ENCODE measurements at places on chromosomes 5 and 9.
A peak's percentile ranks its signal among the peaks of the same experiment; 100 is the strongest.

DNA sequence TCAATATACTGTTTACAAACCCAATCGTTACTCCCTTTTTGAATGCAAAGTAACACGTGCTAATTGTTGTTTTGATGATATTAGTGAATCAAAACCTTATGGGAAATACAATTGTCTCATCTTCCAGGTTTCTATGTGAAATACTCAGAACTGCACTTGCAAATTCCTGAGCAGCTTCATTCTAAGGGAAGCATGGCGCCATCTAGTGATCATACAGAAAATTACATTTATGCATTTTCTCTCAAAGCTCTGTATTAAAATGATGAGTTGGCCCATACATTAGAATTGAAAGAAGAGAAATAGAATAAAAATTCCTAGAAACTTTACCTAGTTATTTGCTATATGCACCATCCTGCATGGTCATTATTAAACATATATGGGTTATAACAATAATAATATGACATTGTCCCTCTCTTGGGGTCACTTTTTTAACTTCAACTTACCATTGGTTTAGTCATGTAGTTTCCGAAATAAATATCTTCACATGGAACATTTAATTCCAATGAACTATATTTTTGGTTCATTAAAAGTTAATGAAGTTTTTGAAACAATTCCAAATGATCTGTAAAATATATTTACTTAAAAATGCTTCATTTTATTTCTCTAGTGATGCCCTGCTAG, 220.0 kb downstream of the PDE4D start:
- peak; percentile 20 for DNase-seq

DNA sequence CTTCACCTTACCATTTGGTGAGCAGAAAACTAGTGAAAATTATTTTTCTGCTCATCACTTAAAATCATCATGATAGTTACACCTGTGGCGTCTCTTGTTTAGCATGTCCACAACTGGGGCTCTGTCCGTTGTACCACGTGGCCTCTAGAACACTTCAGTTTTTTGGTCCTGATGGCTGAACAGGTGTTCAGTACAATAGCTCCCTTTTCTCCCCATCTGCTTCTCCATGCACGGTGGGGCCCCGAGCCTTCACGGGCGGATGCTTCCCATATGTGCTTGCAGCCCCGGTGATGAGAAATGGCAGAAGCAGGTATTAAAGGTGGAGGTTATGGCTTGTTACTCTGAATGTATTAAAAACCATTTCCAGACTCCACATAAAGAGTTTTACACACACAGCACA, 304.1 kb downstream of the CWC27 start:
- DNase-seq, result no peak

- DNase-seq, result no peak
Observed at GRCh38 chr9:116099821-116100220, 53.8 kb upstream of the PAPPA start.

GRCh38 chr9:134949681-134950385, 32.1 kb upstream of the FCN1 start:
- DNase-seq, result no peak

DNA sequence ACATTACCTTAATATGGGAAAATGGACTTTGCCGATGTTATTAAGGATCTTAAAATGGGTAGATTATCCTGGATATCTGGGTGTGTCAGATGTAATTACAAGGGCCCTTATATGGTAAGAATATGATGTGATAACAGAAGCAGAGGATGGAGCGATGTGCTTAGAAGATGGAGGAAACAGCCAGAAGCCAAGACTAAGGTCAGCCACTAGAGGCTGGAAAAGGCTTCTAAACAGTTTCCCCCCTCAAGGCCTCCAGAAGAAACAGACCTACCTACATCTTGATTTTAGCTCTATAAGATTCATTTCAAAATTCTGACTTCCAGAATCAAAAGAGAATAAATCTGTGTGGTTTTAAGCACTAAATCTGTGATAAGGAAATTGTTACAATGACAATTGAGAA, 131.9 kb downstream of the CAAP1 start:
- DNase-seq, result no peak

DNA sequence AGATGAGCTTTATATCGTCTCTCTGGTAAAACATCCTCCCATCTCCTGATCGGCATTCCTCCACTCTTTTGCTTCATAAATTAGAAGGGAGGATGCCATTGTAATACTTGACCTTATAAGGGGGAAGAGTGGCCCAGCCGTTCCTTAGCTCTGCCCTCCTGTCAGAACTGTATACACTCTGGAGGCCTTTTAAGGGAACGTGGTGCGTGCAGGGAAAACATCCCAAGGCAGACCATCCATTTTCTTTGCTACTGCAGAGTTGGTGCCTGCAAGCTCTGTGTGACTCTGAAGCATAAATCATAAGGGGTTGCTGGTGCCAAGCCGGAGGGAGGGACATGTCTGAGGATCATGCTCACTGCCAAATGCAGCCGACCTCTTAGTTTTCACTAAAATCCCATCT, 90.4 kb downstream of the PGM5 start:
- no peak for DNase-seq

- no peak for DNase-seq
Observed at GRCh38 chr5:141804475-141804874, 73.7 kb downstream of the PCDH1 start.

DNA sequence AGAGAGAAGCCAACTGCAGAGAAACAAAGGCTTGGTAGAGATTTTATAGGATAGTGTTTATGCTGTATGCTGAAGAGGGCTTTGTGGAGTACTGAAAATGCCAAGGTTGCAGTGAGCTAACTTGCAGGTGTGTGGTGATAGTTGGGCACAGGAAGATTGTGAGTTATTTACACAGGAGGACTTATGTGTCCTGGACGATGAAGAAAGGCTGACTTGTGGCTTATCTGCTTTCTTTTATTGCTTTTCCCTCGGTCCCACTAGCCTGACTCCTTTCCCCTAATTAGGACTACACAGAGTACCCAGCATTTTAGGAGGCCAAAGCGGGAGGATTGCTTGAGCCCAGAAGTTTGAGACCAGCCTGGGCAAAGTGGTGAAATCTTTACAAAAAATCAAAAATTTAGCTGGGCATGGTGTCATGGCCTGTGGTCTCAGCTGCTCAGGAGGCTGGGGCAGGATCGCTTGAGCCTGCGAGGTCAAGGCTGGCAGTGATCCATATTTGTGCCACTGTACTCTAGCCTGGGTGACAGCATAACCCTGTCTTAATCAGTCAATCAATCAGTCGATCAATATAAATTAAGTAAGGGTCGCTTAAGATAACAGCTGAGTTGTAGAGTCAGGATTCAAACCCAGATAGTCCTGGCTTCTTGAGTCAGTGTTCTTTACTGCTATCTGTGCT, 61.9 kb downstream of the UBE2R2 start:
- no peak for DNase-seq

DNA sequence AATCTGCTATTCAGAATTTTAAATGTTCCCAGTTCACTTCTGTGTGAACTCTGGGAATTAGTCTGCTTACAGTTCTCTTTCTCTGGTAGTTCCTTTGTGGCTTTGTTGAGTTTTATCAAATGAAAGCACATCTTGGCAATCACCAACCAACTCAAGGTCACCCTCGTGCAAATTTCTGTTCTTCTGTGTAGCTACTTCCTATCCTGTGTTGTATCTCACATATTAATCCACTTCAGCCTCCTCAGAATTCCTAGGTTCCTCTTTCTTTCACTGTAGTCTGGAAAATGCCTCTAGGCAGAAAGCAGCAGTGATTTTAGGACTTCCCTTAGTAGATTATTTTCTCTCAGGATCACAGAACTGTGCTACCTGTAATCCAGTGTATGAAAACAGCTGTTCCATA, 100.3 kb downstream of the AUH start:
- DNase-seq, result no peak

DNA sequence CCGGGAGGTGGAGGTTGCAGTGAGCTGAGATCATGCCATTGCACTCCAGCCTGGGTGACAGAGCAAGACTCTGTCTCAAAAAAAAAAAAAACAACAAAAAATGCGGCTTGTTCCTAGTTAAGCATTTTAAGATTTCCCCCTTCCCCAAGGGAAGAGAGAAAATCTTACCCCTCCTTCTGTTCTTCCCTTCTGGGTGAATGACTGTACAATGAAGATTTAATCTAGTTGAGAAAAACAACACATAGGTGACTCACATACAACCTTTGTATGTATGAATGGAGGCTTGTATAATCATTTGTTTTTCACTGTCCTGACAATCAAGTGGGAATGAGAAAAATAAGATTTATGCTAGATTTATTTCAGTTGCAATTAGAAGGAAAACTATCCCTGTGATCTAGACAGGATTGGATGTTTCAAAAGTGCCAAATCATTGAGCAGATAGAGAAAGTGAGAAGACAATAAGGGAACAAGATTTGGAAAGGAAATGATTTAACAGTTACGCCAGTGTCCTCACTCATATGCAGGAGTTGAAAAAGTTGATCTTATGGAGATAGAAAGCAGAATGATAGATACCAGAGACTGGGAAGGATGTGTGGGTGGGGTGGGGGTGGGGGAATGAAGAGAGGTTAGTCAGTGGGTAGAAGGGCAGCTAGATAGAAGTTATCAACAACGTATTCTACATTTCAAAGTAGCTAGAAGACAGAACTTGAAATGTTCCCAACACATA, 16.7 kb downstream of the GDA start:
- no peak for DNase-seq

DNA sequence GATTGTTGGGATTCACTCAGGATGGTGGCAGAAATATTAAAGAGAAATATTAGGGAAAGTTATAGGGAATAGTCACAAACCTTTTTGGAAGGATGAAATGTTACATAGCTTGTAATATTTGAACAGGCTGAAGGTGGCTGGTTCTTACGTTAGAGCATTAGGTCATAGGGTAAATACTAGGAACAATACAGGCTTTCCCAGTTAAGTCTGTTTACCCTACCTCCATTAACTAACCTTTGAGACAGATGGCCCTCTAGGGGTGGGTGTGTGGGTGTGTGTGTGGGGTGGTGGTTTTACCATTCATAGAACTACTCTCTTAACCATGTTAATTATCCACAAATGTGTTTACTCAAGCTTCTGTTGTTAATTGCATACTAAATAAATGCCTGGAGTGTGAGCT, 94.3 kb upstream of the STK32A start:
- no peak for DNase-seq

- DNase-seq, result no peak
Observed at GRCh38 chr5:145633474-145633873, 201.7 kb downstream of the PRELID2 start.

- no peak for DNase-seq
Observed at GRCh38 chr5:128539038-128539429, 989 bp upstream of the FBN2 start.

DNA sequence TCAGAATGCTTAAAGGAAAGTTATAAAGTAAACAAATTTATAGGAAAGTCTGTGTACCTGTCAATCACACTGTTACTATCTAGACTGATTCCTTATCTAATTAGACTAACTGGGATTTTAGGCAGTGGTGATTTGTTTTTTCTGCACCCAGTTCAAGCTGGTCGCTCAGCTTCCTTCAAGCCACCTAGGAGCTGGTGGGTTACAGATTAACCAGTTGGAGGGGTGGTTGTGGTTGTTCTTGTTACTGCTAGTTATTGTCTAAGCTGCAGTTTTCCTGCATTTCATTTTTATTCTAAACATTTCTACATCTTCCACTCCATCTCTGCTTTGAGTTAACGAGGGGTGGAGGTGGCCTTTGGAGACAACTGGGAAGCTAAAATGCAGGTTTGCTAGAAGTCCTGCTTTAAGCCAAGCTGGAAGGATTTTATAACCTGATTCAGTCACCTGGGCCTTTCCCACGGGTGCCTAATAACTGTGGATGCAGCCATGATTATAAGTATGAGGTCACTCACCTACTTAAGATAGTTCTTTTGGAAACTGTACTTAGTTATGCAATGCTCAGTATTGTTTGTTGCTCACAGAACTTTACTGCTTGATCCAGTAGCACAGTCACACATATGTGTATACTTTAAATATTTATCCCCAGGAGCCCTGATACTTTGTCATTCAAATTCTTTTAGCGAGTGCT, 303.9 kb upstream of the DAP start:
- DNase-seq, result no peak

DNA sequence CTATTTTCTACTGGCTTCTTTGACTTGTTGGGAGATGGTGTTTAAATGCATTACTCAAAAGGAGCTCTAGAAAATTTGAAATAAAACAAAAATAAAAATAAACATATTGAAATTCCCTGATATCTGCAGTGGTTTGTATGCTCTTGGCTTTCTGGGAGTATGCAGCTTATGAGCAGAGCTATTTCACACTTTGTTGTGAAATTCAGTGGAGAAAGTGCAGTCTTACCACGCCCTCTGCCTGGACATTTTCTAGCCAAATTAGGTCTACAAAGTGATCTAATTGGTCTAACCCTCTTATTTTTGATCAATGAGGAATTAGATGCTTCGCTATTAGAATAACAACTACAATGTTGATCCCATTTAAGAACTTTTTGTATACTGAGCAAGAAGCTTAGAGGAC, 66.8 kb downstream of the INSYN2B start:
- no peak for DNase-seq

DNA sequence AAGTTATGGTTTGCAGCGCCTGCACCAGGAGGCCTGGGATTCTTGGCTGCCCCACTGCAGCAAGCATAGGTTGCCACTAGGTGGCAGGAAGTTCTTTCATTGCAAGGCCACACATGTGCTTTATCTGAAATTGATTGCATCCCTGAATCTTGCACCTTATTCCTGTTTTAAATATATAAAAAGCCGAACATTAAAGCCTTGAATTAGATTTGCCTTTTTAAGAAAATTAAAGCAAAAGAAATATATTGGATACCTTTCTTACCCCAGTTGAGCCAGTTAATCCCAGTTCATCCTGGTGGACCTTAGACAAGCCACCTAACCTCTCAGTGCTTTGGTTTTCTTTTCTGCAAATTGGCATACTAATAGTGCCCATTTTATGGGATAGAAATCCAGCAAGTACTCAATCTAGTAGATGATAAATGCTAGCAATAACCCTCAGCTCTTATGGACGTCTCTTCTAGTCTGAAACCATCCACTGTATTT, 6.3 kb upstream of the TRMT10B start:
- peak; percentile 38 for DNase-seq

Data from stromal cell of bone marrow (primary cell).